Common myeloid progenitor, CD34-positive (primary cell): ENCODE measurements at places on chromosomes 12 and 14.

GRCh38 chr14:105426416-105427130, 6.9 kb downstream of the MTA1 start:
- H3K4me1 ChIP-seq: peaks cover 16% of the 10 kb centered on the region
- H3K27ac ChIP-seq: no peak overlapping the region
- H3K36me3 ChIP-seq: peaks cover 27% of the 10 kb centered on the region
- H3K4me3 ChIP-seq: no peak overlapping the region
- no peaks in the 10 kb centered on the region for H3K27me3 ChIP-seq
- no peak for DNase-seq

GRCh38 chr12:107026806-107027635, 40.1 kb upstream of the MTERF2 start:
- H3K27ac ChIP-seq: no peak overlapping the region
- DNase-seq: no peak
- H3K4me1 ChIP-seq: no peaks in the 10 kb centered on the region
- H3K36me3 ChIP-seq: no peaks in the 10 kb centered on the region

GRCh38 chr12:104121001-104121400, 17.0 kb downstream of the NFYB start:
- DNase-seq: no peak
- no peak overlapping the region for H3K4me3 ChIP-seq
- H3K27me3 ChIP-seq: no peaks in the 10 kb centered on the region

- H3K4me1 ChIP-seq: peaks cover 6% of the 10 kb centered on the region
- H3K27me3 ChIP-seq: peaks cover 8% of the 10 kb centered on the region
- DNase-seq: no peak
- no peak overlapping the region for H3K4me3 ChIP-seq
- no peak overlapping the region for H3K27ac ChIP-seq
- no peaks in the 10 kb centered on the region for H3K36me3 ChIP-seq
Measured at GRCh38 chr12:50065726-50066310, 8.4 kb downstream of the ASIC1 start.

GRCh38 chr14:22929961-22930364, 787 bp upstream of the PRMT5 start:
- H3K4me3 ChIP-seq: peak overlapping the region; percentile 99
- H3K27me3 ChIP-seq: no peaks in the 10 kb centered on the region
- peak overlapping the region; percentile 85 for H3K27ac ChIP-seq
- peaks cover 8% of the 10 kb centered on the region for H3K36me3 ChIP-seq

- no peak for DNase-seq
- no peaks in the 10 kb centered on the region for H3K27me3 ChIP-seq
- no peaks in the 10 kb centered on the region for H3K36me3 ChIP-seq
- no peak overlapping the region for H3K4me3 ChIP-seq
- no peaks in the 10 kb centered on the region for H3K4me1 ChIP-seq
Measured at GRCh38 chr14:78075033-78075432, 95.1 kb upstream of the NRXN3 start.

- H3K36me3 ChIP-seq: no peaks in the 10 kb centered on the region
- H3K4me1 ChIP-seq: no peaks in the 10 kb centered on the region
- H3K27me3 ChIP-seq: no peaks in the 10 kb centered on the region
- no peak overlapping the region for H3K4me3 ChIP-seq
- H3K27ac ChIP-seq: no peak overlapping the region
- no peak for DNase-seq
Measured at GRCh38 chr12:74747305-74747704, 209.7 kb downstream of the ATXN7L3B start.

- no peak overlapping the region for H3K27ac ChIP-seq
- no peaks in the 10 kb centered on the region for H3K36me3 ChIP-seq
- H3K27me3 ChIP-seq: no peaks in the 10 kb centered on the region
- DNase-seq: peak; percentile 26
- no peak overlapping the region for H3K4me3 ChIP-seq
Measured at GRCh38 chr14:49940808-49941421, 48.0 kb downstream of the ARF6 start.

- DNase-seq: no peak
- no peaks in the 10 kb centered on the region for H3K4me1 ChIP-seq
- no peak overlapping the region for H3K27ac ChIP-seq
- H3K36me3 ChIP-seq: peaks cover 78% of the 10 kb centered on the region
- no peak overlapping the region for H3K4me3 ChIP-seq
- H3K27me3 ChIP-seq: no peaks in the 10 kb centered on the region
Measured at GRCh38 chr14:21078726-21079125, 8.6 kb downstream of the ARHGEF40 start.

- peak; percentile 81 for DNase-seq
- no peaks in the 10 kb centered on the region for H3K27me3 ChIP-seq
- H3K36me3 ChIP-seq: no peaks in the 10 kb centered on the region
Measured at GRCh38 chr14:45251912-45252311, 1.1 kb downstream of the MIS18BP1 start.

DNA sequence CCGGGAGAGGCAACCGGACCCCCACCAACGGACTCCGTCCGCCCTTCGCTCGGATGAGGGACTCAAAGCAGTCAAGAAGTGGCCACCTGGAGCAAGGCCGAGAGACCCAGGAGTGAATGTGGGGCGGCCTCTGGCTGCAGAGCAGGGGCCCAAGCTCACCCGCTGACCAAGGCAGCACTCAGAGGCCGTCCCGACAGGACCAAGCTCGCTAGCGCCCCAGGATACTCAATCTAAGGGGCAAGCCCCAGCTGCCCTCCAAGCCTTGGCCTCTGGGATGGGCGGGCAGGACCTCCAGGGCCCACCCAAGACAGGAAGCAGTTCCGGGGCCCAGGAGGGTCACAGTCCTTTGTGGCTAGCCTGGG, 936 bp downstream of the AKT1 start:
- H3K27ac ChIP-seq: peak overlapping the region; percentile 75
- peak overlapping the region; percentile 67 for H3K4me3 ChIP-seq
- peaks cover 10% of the 10 kb centered on the region for H3K36me3 ChIP-seq
- no peak for DNase-seq

DNA sequence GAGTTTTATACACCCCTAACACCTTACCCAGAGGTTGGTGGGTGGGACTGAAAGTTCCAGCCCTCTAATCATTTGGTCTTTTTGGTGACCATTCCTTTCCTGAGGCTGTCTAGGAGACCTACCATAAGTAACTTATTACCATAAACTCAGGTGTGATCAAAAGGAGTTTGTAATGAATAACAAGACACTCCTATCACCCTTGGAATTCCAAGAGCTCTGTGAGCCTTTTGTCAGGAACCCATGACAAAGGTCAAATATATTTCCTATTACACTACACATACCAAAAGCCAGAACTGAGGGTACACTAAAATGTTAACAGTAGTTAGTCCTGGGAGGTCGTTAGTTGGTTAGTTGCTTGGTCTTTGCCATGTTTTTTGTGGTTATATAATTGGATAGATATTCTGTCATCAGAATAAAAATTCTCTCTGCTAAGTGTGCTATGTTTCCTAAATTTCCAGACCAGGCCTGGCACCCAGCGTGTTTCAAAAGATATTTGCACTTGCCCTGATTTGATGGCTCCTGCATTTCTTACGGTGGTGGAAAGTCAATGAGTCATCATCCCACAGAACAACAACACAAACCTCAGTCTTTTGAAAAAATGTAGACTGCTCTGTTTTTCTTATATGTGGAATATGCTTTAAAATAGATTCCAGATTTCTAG, 27.0 kb upstream of the AKAP5 start:
- H3K4me3 ChIP-seq: no peak overlapping the region
- no peak overlapping the region for H3K27ac ChIP-seq
- no peaks in the 10 kb centered on the region for H3K27me3 ChIP-seq
- DNase-seq: no peak

DNA sequence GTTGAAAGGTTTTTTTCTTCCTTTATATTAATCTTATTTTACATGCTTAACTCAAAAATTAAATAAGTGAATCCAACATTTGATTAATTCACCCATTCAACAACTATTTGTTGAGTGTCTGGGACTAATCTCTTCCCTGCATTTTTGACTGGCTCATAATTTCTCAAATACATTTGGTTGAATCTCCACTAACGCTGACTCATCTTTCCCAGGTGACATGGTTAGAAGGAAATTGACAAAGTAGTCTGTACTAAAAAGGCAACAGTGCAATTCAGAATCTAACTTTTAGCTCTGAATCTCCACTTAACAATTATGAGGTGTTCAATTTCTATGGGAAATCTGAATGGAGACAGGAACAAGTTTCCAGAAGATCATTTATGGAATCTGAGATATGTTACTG, 88.9 kb downstream of the LIN7A start:
- no peak overlapping the region for H3K27ac ChIP-seq
- no peak overlapping the region for H3K4me3 ChIP-seq
- DNase-seq: no peak

- H3K4me3 ChIP-seq: no peak overlapping the region
- no peaks in the 10 kb centered on the region for H3K27me3 ChIP-seq
- no peak overlapping the region for H3K27ac ChIP-seq
- no peak for DNase-seq
- no peaks in the 10 kb centered on the region for H3K4me1 ChIP-seq
Measured at GRCh38 chr14:95614349-95614748, 71.9 kb upstream of the TCL1B start.

DNA sequence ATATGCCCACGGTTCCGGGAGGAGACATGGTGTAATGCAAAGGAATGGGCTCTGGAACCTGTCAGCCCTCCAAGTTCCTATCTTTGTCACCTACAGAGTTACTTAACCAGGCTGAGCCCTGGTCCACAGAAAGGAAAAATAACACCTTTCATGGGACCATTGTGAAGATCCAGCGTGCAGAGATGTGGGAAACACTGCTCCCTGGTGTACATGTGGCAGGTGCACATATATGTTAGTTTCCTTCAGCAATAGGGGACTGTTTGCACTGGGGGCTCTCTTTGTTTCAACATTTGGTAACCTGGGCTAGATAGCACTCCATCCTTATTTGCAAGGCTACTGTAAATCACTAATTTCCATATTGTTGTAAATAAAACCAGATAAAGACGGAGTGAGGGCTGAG, 72.3 kb downstream of the ANO2 start:
- H3K4me3 ChIP-seq: no peak overlapping the region
- no peaks in the 10 kb centered on the region for H3K27me3 ChIP-seq
- H3K4me1 ChIP-seq: no peaks in the 10 kb centered on the region
- H3K27ac ChIP-seq: no peak overlapping the region

- H3K4me3 ChIP-seq: no peak overlapping the region
- H3K27ac ChIP-seq: no peak overlapping the region
- no peak for DNase-seq
- no peaks in the 10 kb centered on the region for H3K36me3 ChIP-seq
Measured at GRCh38 chr12:30980955-30981662, 54.6 kb downstream of the TSPAN11 start.

GRCh38 chr12:46390881-46391280, 18.3 kb upstream of the SLC38A2 start:
- H3K4me3 ChIP-seq: no peak overlapping the region
- H3K27ac ChIP-seq: no peak overlapping the region
- no peaks in the 10 kb centered on the region for H3K27me3 ChIP-seq
- peaks cover 29% of the 10 kb centered on the region for H3K4me1 ChIP-seq

DNA sequence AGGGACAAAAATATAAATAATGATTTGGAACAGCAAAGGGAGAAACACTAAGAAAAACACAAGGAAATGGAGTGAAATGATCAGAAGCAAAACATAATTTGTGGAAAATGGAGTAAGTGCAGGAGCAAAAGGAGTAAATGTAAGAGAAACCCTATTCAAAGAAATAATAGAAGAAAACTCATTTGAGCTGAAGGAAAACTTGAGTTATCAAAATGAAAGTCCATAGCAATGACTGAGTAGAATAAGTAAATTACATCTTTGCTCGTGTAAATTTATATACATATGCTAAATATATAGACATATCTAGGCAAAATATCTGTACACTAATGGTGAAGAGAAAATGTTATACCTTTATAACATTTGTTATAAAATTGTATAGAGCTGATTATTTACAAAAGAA, 194.0 kb downstream of the FOXA1 start:
- H3K27ac ChIP-seq: no peak overlapping the region
- no peak overlapping the region for H3K4me3 ChIP-seq
- no peaks in the 10 kb centered on the region for H3K27me3 ChIP-seq
- H3K4me1 ChIP-seq: no peaks in the 10 kb centered on the region

DNA sequence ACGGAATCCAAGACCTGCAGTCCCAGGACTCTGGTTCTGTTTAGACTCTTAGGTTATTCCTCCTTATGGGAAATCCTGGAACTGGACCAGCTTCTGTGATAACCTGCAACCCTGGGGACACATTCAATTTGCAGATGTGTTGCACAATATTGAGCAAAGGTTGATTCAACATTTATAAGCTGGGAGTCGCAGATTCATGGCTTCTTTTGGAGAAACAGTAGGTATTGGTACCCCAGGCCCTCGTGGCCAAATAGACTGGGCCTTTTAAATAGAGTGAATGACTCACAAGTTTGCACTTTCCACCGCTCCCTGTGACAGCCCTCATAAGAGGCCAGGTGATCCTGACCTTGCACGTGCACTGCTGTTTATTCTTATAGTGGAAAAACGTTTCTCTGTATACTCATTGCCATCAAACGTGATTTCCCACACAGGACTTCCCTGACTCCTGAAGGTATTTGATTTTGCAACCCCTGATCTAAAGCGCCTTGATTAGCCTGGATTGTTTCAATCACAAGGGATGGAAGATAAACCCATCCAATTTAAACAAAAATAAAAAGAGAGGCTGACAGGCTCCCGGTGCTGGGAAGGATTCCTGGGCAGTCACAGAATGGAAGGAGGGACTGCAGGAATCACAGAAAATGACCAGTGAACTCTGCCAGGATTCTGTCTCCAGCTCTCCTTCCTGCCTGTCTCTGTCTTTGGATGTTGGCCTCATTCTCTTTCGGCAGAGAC, 98.0 kb downstream of the VCPKMT start:
- H3K4me3 ChIP-seq: no peak overlapping the region
- no peak for DNase-seq
- no peaks in the 10 kb centered on the region for H3K27me3 ChIP-seq
- no peak overlapping the region for H3K27ac ChIP-seq
- H3K36me3 ChIP-seq: no peaks in the 10 kb centered on the region

- H3K27ac ChIP-seq: no peak overlapping the region
Measured at GRCh38 chr14:102620413-102620812, 28.0 kb downstream of the RCOR1 start.

- no peak overlapping the region for H3K4me3 ChIP-seq
- no peak for DNase-seq
- H3K36me3 ChIP-seq: peaks cover 14% of the 10 kb centered on the region
- H3K27ac ChIP-seq: no peak overlapping the region
- H3K4me1 ChIP-seq: no peaks in the 10 kb centered on the region
Measured at GRCh38 chr12:65459545-65459944, 181.1 kb downstream of the MSRB3 start.

GRCh38 chr12:48183091-48183875, at the start of gene CCDC184:
CCDC184 (plus strand) TSS chr12:48183644; CDS start chr12:48184123, 479 bp downstream.
- H3K27ac ChIP-seq: no peak within 1 kb of the TSS
- H3K36me3 ChIP-seq: no peaks in the 10 kb centered on the region
- peaks cover 29% of the 10 kb centered on the region for H3K4me1 ChIP-seq
